ENCODE measurements at places on chromosomes 1 and 21.
A peak's percentile ranks its signal among the peaks of the same experiment; 100 is the strongest.

DNA sequence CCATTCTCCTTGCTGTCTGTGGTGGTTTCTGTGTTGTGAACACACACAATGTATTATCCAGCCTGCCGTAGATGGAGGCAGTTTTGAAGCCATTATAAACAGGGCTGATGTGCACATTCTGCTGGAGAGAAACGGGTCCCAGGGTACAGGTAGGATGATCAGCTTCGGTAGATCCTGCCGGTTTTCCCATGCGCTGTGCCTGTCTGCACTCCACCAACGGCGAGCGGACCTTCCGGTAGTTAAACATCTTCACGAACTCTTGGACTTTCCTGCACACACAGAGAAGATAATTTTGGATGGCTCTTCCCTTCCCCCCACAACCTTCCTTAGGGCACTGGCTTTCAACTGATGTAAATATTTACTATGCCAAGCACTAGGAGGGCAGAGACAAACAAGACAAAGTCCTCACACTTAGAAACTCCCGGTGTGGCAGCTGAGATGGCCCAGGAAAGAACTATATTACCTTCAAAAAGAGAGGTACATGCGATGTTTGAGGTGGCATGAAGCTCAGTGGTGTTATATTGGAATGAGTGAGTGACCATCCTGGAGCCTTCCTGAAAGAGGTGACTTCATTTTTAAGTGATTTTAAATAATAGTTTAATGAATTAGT lies 41.7 kb downstream of the ALPL start:
- H3K4me1 ChIP-seq = peaks cover 1% of the 10 kb centered on the region
- DNase-seq = no peak
- no peak overlapping the region for H3K27ac ChIP-seq
- H3K4me3 ChIP-seq = no peak overlapping the region
- H3K36me3 ChIP-seq = no peaks in the 10 kb centered on the region
- peaks cover 22% of the 10 kb centered on the region for H3K27me3 ChIP-seq

DNA sequence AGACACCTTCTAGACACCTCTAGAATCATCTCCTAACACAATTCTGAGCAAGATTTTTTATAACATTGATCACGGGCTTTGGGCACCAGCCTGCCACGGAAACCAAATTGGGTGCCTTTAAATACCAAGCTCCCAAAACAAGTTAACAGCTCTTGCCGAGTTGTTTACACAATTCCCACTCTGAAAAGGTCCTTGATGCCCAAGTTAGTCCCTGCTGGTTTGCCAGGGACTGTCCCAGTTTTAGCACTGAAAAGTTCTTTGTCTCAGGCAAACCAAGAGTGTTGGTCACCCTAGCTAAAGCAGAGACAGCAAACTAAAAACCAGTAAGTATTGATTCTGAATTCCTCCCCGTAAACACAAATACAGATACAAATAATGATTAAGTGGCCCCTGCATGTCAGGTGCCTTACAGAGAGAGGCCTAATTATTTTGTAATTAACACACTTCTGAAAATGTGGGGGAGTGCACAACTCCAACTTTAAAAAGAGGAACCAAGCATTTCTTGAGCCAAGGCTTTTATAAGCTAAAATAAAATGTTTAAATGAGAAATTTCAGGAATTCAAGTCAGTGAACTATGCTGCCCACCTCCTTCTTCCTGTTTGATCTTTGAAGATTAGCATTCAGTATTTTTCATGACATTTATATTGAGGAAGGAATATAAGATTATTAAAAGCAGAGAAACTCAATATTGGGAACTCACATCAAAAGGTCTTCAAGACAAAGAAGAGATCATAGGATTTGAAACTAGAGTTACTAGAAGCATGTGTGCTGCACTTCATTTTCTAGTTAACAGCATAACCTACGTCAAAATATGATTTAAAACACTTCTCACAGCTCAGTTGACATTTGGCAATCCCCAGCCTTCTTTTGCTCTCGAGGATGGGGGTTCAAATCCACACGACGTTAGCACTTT lies 9.0 kb upstream of the UBE2U start:
- H3K4me3 ChIP-seq = no peak overlapping the region
- no peaks in the 10 kb centered on the region for H3K36me3 ChIP-seq
- peaks cover 3% of the 10 kb centered on the region for H3K27me3 ChIP-seq
- no peak for DNase-seq

- peaks cover 35% of the 10 kb centered on the region for H3K4me1 ChIP-seq
- H3K27ac ChIP-seq = no peak overlapping the region
- DNase-seq = no peak
- no peaks in the 10 kb centered on the region for H3K27me3 ChIP-seq
- peaks cover 60% of the 10 kb centered on the region for H3K36me3 ChIP-seq
Observed at GRCh38 chr1:159065106-159065505, 11.5 kb downstream of the AIM2 start.

DNA sequence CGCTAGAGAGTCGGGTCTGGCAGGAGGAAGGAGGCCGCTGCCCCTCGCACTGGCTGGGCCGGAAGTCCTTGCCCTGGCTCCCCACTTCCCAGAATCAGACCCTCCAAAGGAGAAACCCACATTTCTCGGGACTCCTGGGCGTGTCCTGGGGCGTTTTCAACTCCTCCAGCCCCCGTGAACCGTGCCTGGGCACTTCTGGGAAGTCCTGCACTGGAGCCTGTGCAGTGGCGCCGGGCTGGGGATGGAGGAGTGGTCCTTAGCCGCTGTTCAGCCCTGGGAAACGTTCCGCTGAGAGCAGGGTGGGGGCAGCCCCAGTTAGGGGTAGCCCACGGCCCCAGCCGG lies 3.0 kb downstream of the IGSF21 start:
- no peak overlapping the region for H3K4me3 ChIP-seq
- no peak for DNase-seq
- H3K27ac ChIP-seq = no peak overlapping the region

- peaks cover 11% of the 10 kb centered on the region for H3K4me1 ChIP-seq
- no peak overlapping the region for H3K4me3 ChIP-seq
- H3K27me3 ChIP-seq = peaks cover 6% of the 10 kb centered on the region
- H3K27ac ChIP-seq = no peak overlapping the region
- H3K36me3 ChIP-seq = peaks cover 2% of the 10 kb centered on the region
- no peak for DNase-seq
Observed at GRCh38 chr21:44566403-44566802, 7.1 kb upstream of the KRTAP10-4 start.

GRCh38 chr1:247113094-247113497 lies 8.9 kb upstream of the ZNF669 start:
- H3K36me3 ChIP-seq = peaks cover 8% of the 10 kb centered on the region
- H3K4me3 ChIP-seq = no peak overlapping the region
- H3K27me3 ChIP-seq = peaks cover 38% of the 10 kb centered on the region
- H3K27ac ChIP-seq = no peak overlapping the region
- DNase-seq = no peak

- peak; percentile 90 for DNase-seq
- H3K27ac ChIP-seq = peak overlapping the region; percentile 98
- peaks cover 83% of the 10 kb centered on the region for H3K36me3 ChIP-seq
- peaks cover 51% of the 10 kb centered on the region for H3K4me1 ChIP-seq
- H3K27me3 ChIP-seq = no peaks in the 10 kb centered on the region
- H3K4me3 ChIP-seq = peak overlapping the region; percentile 95
Observed at GRCh38 chr1:101238681-101239094, 1.9 kb downstream of the S1PR1 start.

- peak overlapping the region; percentile 20 for H3K4me3 ChIP-seq
- H3K4me1 ChIP-seq = peaks cover 9% of the 10 kb centered on the region
- H3K27me3 ChIP-seq = peaks cover 41% of the 10 kb centered on the region
- no peaks in the 10 kb centered on the region for H3K36me3 ChIP-seq
Observed at GRCh38 chr21:41166884-41167283, 1.1 kb upstream of the BACE2 start.

DNA sequence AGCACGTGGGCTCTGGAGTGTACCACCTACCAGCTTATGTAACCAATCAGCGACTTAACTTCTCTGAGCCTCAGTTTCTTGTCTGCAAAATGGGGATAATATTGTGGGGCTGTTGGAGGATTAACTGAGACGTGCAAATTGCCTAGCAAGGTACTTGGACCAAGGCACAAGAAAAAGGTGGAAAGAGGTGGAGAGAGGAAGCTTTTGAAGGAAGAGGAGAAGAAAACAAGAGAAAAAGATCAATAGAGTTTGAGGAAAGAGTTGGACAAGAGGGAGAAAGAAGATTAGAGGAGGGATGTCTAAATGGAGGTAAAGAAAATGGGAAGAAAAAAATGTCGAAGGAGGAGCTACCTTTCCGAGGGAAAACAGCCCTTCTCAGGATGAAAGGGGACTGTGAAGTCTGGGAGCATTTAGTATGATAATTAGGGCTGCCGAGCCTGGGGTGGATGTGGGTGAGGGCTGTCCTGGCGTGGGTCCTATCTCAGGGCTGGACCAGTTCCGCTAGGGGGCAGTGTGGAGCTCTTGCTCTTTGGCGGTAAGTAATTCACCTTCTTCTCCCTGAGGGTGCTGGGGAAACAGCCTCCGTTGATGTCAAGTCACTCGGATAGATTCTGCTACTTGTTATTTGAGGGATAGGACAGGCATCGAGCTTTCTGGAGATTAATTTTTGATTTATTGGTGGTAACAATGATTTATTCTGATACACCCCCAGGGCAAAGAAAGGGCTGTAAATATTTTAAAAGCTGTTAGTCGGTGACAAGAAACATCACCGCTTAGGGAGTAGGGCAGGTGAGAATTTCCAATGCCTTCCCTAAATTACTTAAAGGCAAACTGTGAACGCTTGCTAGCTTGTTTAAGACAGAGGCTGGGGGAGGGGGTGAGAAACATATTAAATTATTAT lies 79.0 kb upstream of the NFASC start:
- H3K27me3 ChIP-seq = peaks cover 32% of the 10 kb centered on the region
- H3K36me3 ChIP-seq = no peaks in the 10 kb centered on the region
- no peaks in the 10 kb centered on the region for H3K4me1 ChIP-seq
- H3K27ac ChIP-seq = no peak overlapping the region
- DNase-seq = peak; percentile 80
- H3K4me3 ChIP-seq = no peak overlapping the region

DNA sequence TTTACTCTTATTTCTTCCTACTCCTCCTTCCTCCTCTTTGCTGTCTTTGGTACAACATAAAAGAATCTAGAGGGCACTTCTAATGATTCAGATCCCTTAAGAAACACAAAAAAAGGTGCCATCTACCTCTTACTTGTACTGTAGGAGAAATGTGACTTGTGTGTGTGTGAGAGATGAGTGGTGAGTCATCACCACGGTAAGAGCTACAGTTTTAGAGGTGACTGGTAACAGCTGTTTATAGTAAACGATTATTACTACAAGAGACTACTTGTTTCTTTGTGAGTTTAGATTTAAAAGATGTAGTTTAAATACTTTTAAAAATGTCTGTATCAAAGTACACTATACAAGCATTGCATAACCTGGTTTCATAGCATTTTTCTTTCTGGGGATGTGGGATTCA lies 40.4 kb downstream of the SLC35D1 start:
- H3K27ac ChIP-seq = no peak overlapping the region
- H3K36me3 ChIP-seq = peaks cover 39% of the 10 kb centered on the region
- no peak for DNase-seq
- peaks cover 2% of the 10 kb centered on the region for H3K4me1 ChIP-seq
- no peaks in the 10 kb centered on the region for H3K27me3 ChIP-seq

DNA sequence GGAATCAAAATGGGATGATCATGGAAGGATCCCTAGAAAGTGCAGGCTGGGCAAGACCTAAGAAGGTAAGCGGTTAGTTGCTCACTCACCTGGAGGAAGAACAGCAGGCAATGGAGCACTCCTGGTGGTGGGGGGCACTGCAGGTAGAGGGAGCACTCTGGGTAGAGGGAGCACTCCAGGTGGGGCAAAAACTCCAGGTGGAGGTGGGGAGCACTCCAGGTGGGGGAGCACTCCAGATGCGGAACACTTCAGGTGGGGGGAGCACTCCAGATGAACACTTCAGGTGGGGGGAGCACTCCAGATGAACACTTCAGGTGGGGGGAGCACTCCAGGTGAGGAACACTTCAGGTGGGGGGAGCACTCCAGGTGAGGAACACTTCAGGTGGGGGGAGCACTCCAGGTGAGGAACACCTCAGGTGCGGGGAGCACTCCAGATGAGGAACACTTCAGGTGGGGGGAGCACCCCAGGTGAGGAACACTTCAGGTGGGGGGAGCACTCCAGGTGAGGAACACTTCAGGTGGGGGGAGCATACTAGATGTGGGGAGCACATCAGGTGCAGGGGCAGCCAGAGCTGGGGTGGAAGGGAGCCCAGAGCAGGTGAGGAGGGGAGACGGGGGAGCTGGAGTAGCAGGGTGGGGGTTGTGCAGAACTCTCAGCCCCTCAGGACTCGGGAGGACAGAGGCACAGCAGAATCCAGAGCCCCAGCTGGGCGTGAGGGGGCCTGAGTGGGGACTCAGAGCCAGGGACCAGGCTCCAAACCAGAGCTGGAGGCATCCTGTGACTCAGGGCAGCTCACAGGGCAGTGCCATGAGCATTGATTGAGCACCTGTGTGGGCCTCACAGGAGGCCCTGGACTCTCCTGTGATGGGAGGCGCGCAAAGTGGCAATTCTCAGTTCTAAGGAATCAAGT lies 37.7 kb upstream of the COL6A1 start:
- no peak overlapping the region for H3K4me3 ChIP-seq
- no peaks in the 10 kb centered on the region for H3K4me1 ChIP-seq
- no peak overlapping the region for H3K27ac ChIP-seq
- no peaks in the 10 kb centered on the region for H3K27me3 ChIP-seq

DNA sequence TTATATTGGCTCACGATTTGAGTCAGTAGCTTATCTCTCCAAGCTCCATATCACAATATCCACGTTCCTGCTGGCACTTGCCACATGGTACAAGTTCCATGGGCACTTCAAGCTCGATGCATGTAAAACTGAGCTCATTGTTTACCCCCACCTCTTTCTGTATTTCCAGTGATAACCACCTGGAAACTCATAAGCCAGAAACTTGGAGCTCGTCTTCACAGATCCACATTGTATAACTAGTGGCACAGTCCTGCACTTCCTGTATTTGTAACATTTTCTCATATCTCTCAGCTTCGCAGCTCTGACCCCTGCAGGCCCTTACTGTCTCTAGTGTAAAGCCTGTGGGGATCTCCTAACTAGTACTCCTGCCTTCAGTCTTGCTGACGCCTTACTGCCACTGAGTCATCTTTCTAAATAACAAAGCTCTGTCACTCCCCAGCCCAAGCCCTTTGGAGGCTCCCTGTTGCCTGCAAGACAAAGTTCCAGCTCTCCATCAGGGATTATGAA lies 6.5 kb upstream of the C2CD4D start:
- peaks cover 50% of the 10 kb centered on the region for H3K4me1 ChIP-seq
- H3K27ac ChIP-seq = peak overlapping the region; percentile 69
- no peak overlapping the region for H3K4me3 ChIP-seq
- peak; percentile 25 for DNase-seq
- peaks cover 44% of the 10 kb centered on the region for H3K36me3 ChIP-seq
- H3K27me3 ChIP-seq = no peaks in the 10 kb centered on the region

DNA sequence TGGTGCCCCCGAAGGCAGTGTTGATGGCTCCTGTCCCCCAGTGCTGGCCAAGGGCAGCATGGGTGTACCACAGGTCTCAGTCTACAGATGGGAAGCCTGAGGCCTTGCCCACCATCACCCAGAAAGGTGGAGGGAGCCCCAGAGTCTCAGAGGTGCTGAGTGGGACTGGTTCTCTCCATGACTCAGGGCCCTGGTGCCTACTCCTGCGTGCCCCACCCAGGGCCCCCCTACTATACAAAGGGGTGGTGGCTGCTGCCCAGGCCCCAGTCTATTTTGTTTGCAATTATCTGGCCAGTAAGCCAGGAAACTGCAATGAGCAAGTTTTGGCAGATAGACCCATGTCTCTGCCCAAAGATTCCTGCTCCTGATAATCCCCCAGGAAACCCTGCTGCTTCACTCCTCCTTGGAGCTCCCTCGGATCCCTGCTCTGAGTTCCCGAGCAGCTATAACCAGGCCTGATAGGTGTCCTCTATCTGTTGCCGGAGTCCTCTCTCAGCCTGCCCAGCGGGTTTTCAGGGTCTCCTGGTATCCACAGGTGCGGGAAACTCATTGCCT lies 41.7 kb downstream of the EDN2 start:
- H3K4me1 ChIP-seq = no peaks in the 10 kb centered on the region
- peaks cover 9% of the 10 kb centered on the region for H3K27me3 ChIP-seq
- no peak overlapping the region for H3K4me3 ChIP-seq
